ENCODE measurements at places on chromosomes 6 and 20. TPM values are rescaled to one million over a fixed set of nuclear protein-coding genes. Genes with fewer than 3 reads are reported as not detected.
A peak's percentile ranks its signal among the peaks of the same experiment; 100 is the strongest.

FKBP5 gene
- 7.0 TPM for total RNA-seq

SCUBE3 gene
- total RNA-seq: 21.1 TPM

TMEM170B gene
- total RNA-seq: 0.28 TPM

BPI gene
- not detected for total RNA-seq

PPDPF gene
- 17.2 TPM for total RNA-seq

NRSN1 gene
- not detected for total RNA-seq

SCRT2 gene
- not detected for total RNA-seq

TP53RK gene
- 10.6 TPM for total RNA-seq

THBD gene
- under 0.01 TPM for total RNA-seq

HLA-DQA2 gene
- not detected for total RNA-seq

TSPO2 gene
- total RNA-seq: not detected

HLA-DOA gene
- not detected for total RNA-seq

DNA sequence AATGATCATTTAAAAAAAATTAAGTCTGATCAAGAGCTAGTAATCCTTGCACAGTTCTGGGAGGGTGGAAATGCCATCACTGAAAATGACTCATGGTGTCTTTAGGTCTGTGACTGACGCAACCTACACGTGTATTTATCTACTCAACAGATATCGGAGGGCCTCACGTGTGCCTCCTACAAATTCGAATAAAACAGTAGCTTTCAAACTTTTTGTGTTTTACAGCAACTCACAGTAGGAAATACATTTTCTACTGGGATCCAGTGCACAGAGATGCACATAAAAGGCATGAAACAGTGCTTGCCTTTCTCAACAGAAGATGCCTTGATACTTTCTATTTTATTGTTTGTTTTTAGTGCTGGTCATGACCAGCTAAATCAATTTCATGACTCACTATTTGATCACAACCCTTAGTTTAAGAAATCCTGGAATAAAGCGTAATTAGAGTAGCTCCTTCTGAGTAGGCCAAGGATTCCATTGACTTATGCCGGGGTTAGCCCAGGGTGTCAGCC lies 210.0 kb upstream of the SNX9 start:
- peak overlapping the region; percentile 76 for H3K27ac ChIP-seq
- peak; percentile 97 for DNase-seq

DNA sequence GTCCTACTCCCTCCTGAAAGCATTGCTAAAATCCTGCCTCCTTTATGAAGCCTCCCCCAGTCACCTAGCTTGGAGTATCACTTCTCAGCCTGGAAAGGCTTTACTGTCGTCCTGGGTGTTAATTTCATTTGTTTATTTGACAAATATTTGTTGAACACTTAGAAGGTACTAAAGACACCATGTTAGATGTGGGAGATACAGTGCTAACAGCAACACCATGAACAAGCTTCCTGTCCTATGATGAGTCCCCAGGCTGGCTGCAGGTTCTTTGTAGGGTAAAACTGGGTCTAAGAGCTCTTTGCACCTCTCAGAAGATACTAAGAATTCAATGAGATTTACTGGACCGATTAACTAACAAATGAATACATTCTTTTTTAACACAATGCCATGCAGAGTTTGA lies 109.2 kb upstream of the TMEM170B start:
- H3K27ac ChIP-seq: peak overlapping the region; percentile 52
- no peak for DNase-seq
- H3K4me1 ChIP-seq: peaks cover 41% of the 10 kb centered on the region
- H3K36me3 ChIP-seq: no peaks in the 10 kb centered on the region
- H3K4me3 ChIP-seq: no peak overlapping the region

- H3K4me3 ChIP-seq: no peak overlapping the region
- no peak overlapping the region for H3K27ac ChIP-seq
- no peaks in the 10 kb centered on the region for H3K27me3 ChIP-seq
These were observed 34.3 kb upstream of the FOXC1 start for GRCh38 chr6:1575210-1576041.

GRCh38 chr6:163469459-163469985 lies 55.0 kb downstream of the QKI start:
- no peak overlapping the region for H3K4me3 ChIP-seq
- no peak for DNase-seq
- H3K27ac ChIP-seq: no peak overlapping the region
- H3K4me1 ChIP-seq: 0 out of 2 replicates have a peak, but pooled peaks cover 1% of the 10 kb centered on the region
- H3K36me3 ChIP-seq: peaks cover 6% of the 10 kb centered on the region
- H3K27me3 ChIP-seq: no peaks in the 10 kb centered on the region

- no peak for DNase-seq
- no peak overlapping the region for H3K27ac ChIP-seq
- no peaks in the 10 kb centered on the region for H3K27me3 ChIP-seq
- H3K4me1 ChIP-seq: peaks cover 4% of the 10 kb centered on the region
These were observed 368.9 kb downstream of the UTRN start for GRCh38 chr6:144653885-144654505.

DNA sequence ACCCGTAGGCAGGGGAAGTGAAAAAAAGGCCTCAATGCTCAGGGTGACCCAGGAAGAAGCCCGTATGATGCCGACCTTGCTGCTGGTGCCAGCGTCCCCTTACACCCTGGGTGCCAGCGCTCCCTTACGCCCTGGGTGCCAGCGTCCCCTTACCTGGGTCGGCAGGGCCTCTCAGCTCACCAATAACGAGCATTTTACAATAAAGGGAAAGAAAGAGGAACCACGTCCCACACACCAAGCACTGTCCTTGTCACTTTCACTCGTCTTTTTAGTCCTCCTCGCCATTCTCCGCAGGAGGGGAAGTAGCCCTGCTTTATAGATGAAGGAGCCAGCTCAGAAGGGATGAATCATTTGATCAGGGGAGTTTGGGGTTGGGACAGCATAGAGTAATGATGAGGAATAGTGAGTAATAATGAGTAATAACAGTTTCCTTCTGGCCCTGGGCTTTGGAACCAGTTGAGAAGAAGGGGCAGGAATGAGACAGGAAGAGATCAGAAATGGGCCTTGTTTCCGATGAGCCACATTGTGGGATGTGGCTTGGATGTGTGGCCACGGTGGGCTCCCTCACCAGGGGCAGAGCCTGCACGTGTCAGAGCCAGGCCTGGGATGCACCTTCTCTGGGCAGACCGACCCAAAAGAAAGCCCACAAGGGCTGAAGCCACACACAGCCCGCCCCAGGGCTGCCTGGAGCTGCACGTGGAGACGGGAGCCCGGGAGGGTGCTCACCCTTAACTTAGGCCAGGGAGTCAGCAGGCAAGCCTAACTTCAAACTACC lies 75.7 kb downstream of the SYNJ2 start:
- H3K4me1 ChIP-seq: peaks cover 35% of the 10 kb centered on the region
- no peak overlapping the region for H3K4me3 ChIP-seq
- peaks cover 30% of the 10 kb centered on the region for H3K36me3 ChIP-seq
- peak overlapping the region; percentile 94 for H3K27ac ChIP-seq
- no peaks in the 10 kb centered on the region for H3K27me3 ChIP-seq

DNA sequence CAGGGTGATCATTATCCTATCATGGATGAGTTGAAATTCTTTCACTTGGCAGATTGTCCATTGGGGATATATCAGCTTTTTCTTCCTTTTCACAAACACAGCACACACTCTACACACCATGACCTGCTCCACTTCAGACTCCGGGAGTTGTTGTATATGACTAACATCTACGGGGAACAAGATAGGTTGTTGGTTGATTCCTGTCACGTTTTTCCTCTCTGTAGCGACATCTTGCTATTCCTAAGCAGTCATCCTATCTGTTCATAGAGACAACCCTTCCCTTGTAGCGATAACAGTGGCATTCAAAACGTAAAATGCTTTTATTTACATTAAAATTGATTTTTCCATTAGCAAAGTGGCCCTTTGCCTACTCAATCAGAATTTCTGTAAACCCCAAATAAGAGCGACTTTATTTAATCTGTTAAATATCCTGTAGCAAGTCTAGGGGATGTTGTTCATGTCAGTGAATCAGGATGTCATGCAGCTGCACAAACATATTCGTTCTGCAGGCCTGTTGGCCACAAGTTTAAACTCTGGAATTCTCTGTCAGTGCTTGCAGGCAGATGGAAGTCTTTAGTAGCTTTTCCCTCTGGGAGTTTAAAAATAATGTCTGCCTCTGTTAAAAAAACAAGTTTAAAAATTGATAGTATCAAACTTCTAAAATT lies 23.1 kb downstream of the PHACTR2 start:
- peak overlapping the region; percentile 68 for H3K27ac ChIP-seq
- no peaks in the 10 kb centered on the region for H3K27me3 ChIP-seq
- peaks cover 3% of the 10 kb centered on the region for H3K36me3 ChIP-seq
- peaks cover 21% of the 10 kb centered on the region for H3K4me1 ChIP-seq
- H3K4me3 ChIP-seq: peak overlapping the region; percentile 21

GRCh38 chr6:169638915-169639314 lies 62.9 kb downstream of the WDR27 start:
- H3K36me3 ChIP-seq: peaks cover 5% of the 10 kb centered on the region
- H3K4me3 ChIP-seq: no peak overlapping the region
- H3K4me1 ChIP-seq: no peaks in the 10 kb centered on the region
- H3K27ac ChIP-seq: no peak overlapping the region

DNA sequence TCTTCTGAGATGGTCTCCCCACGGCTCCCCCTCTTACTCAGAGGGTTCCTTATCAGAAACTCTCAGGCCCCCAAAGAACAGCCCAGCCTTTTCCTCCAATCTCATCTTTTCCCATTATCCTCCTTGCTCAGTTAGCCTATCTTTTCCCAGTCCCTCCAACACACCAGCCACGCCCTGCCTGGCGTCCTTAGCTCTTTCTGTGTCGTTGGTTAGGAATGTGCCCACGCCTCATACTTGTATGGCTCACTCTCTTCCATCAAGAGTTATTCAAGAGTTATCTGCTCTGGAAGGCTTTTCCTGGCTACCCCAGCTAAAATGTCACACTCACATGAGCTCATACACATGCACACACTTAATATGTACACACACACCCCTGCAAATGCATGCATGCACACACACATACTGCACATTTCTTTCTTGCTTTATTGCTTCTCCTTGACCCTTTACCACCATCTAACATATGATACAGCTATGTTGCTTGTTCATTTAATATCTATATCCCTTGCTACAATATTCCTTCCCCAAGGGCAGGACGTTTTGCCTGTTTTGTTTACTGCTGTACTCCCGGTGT lies 37.6 kb downstream of the SLC2A10 start:
- H3K27me3 ChIP-seq: no peaks in the 10 kb centered on the region
- no peaks in the 10 kb centered on the region for H3K4me1 ChIP-seq
- H3K27ac ChIP-seq: no peak overlapping the region
- no peak overlapping the region for H3K4me3 ChIP-seq

GRCh38 chr6:25832670-25833069 lies 818 bp upstream of the SLC17A1 start:
- H3K36me3 ChIP-seq: no peaks in the 10 kb centered on the region
- H3K4me1 ChIP-seq: no peaks in the 10 kb centered on the region
- no peak overlapping the region for H3K27ac ChIP-seq
- no peak overlapping the region for H3K4me3 ChIP-seq

- H3K36me3 ChIP-seq: no peaks in the 10 kb centered on the region
- H3K27me3 ChIP-seq: no peaks in the 10 kb centered on the region
- H3K27ac ChIP-seq: no peak overlapping the region
- H3K4me1 ChIP-seq: no peaks in the 10 kb centered on the region
- DNase-seq: peak; percentile 38
These were observed 79.0 kb downstream of the NRSN1 start for GRCh38 chr6:24205020-24205492.

DNA sequence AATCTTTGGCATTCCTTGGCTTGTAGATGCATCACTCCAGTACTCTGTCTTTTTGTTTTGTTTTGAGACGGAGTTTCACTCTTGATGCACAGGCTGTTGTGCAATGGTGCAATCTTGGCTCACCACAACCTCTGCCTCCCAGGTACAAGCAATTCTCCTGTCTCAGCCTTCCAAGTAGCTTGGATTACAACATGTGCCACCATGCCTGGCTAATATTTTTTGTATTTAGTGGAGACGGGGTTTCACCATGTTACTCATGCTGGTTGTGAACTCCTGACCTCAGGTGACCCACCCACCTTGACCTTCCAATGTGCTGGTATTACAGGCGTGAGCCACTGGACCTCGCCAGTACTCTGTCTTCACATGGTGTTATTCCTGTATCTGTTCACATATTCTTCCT lies 35.8 kb upstream of the LGSN start:
- no peak overlapping the region for H3K4me3 ChIP-seq
- no peaks in the 10 kb centered on the region for H3K36me3 ChIP-seq
- no peaks in the 10 kb centered on the region for H3K27me3 ChIP-seq
- H3K27ac ChIP-seq: no peak overlapping the region
- DNase-seq: no peak

- H3K27ac ChIP-seq: no peak overlapping the region
- no peak overlapping the region for H3K4me3 ChIP-seq
- peaks cover 9% of the 10 kb centered on the region for H3K4me1 ChIP-seq
- no peaks in the 10 kb centered on the region for H3K27me3 ChIP-seq
- no peaks in the 10 kb centered on the region for H3K36me3 ChIP-seq
These were observed 584.2 kb downstream of the CD109 start for GRCh38 chr6:74280130-74280692.

GRCh38 chr6:139161817-139162284 lies 27.0 kb downstream of the HECA start:
- no peak overlapping the region for H3K27ac ChIP-seq
- peaks cover 6% of the 10 kb centered on the region for H3K36me3 ChIP-seq
- no peak overlapping the region for H3K4me3 ChIP-seq
- peaks cover 8% of the 10 kb centered on the region for H3K4me1 ChIP-seq
- no peaks in the 10 kb centered on the region for H3K27me3 ChIP-seq

DNA sequence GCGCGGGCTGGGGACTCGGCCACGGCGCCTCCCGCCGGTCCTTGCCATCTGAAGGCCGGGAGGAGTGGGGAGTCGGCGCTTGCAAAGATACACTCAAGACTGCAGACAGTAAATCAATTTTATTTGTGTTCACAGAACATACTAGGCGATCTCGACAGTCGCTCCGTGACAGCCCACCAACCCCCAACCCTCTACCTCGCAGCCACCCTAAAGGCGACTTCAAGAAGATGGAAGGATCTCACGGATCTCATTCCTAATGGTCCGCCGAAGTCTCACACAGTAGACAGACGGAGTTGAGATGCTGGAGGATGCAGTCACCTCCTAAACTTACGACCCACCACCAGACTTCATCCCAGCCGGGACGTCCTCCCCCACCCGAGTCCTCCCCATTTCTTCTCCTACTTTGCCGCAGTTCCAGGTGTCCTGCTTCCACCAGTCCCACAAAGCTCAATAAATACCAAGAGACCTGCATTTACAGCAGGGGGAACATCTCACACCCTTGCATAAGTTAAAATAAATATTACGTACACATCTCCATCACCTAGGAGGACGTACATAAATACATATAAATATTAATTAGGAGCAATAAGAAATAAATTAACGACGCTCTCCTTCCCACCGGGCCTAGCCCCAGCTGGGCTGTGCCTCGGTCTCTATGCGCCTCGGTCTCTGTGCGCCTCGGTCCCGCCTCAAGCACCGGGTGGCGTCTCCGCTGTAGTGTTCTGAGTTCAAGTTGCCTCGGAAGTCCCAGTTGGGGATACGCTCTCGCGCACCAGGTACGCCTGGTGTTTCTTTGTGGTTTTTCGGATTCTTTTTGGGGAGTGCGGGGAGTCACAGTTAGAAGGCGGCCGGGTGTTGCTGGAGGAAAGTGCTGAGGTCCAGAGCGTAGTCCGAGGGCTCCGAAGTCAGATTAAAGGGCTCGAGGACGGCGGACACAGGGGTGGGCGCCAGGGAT lies 889 bp upstream of the FLOT1 start:
- H3K27me3 ChIP-seq: no peaks in the 10 kb centered on the region
- peaks cover 23% of the 10 kb centered on the region for H3K4me1 ChIP-seq
- H3K27ac ChIP-seq: peak overlapping the region; percentile 98
- DNase-seq: peak; percentile 33
- peaks cover 37% of the 10 kb centered on the region for H3K36me3 ChIP-seq

GRCh38 chr6:101722471-101722870 lies 329.0 kb downstream of the GRIK2 start:
- no peak overlapping the region for H3K4me3 ChIP-seq
- no peak for DNase-seq
- H3K36me3 ChIP-seq: no peaks in the 10 kb centered on the region
- peaks cover 4% of the 10 kb centered on the region for H3K4me1 ChIP-seq

All from IMR-90 (cell line).